Activated naive CD4-positive, alpha-beta T cell treated with Interleukin-2 at 50 U/mL for 16 hours (primary cell): ENCODE measurements at places on chromosomes 12 and 14.

DNA sequence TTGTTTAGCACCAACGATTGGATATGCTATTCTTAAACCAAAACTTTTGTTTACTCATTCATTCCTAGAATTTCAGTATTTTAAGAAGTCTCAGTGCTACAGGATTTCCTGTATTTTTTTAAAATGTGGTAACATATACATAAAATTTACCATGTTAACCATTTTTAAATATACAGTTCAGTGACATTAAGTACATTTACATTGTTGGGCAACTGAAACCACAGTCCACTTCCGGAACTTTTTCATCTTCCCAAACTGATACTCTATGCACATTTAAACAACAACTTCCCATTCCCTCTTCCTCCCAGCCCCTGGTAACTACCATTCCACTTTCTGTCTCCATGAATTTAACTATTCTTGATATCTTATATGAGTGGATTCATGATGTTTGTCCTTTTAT, 30.3 kb downstream of the PDE3A start:
- no peak for DNase-seq

- DNase-seq = no peak
These were observed 3.4 kb upstream of the FBXO34 start for GRCh38 chr14:55267820-55268219.

DNA sequence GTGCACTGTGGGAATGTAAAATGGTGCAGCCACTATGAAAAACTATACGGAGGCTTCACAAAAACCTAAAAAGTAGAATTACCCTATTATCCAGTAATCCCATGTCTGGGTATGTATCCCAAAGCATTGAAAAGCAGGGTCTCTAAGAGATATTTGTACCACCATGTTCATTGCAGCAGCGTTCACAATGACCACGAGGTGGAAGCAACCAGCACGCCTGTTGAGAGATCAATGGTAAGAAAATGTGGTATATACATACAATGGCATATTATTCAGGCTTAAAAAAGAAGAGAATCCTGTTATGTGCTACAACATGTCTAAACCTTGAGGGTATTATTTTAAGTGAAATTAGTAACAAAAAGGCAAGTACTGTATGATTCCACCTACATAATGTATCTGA, 910 bp upstream of the NOPCHAP1 start:
- DNase-seq = no peak

GRCh38 chr12:26251600-26251999, 56.2 kb downstream of the SSPN start:
- no peak for DNase-seq

GRCh38 chr12:10033783-10034545, 3.5 kb downstream of the CLEC9A start:
- DNase-seq = no peak

- DNase-seq = no peak
These were observed 7.0 kb downstream of the AQP6 start for GRCh38 chr12:49979791-49980190.

GRCh38 chr12:56431850-56432249, 17.4 kb downstream of the TIMELESS start:
- no peak for DNase-seq

- no peak for DNase-seq
These were observed 14.6 kb downstream of the VASH1 start for GRCh38 chr14:76775695-76776427.

DNA sequence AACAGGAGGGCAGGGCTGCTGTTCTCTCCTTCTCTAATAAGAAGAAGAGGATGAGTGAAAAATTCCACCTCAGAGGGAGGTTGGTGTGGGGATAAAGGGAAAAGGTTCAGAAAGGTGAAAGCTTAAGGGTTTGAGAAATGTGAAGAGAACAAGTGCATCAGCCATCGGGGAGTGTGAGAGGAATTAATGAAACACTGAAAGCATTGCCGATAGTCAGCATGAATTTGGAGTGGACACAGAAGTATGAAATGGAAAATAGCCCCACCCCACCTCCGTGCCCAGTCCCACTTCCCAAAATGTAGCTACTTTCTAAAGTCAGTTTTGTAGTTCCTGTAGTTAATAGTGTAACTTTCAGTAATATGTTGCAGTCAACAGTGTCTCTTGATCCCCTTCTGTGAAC, 33.4 kb downstream of the DIP2B start:
- no peak for DNase-seq

- DNase-seq = no peak
These were observed 397.1 kb downstream of the NOVA1 start for GRCh38 chr14:26200687-26201086.

DNA sequence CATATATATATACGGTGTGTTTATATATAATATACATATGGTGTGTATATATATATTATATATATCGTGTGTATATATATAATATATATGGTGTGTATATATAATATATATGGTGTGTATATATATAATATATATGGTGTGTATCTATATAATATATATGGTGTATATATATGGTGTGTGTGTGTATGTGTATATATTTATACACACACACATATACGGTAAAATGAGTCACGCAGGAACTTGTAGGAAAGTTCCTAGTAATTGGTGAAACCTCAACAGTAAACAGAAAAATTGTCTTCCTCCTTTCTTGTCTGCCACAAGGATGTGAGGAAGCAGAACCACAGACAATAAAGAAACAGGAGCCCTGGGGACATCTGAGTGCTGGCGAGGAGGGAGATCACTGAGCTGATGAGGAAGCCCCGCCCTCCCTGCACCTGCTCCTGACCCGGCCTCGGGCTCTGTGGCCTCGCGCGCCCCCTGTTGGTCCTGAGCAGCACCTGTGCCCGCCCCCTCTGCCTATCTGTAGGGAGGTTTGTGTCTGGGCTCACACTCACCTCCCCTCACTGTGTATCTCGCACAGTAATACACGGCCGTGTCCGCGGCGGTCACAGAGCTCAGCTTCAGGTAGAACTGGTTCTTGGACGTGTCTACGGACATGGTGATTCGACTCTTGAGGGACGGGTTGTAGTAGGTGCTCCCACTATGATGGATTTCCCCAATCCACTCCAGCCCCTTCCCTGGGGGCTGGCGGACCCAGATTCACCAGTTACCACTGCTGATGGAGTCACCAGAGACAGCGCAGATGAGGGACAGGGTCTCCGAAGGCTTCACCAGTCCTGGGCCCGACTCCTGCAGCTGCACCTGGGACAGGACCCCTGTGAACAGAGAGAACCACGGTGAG, 1079.4 kb downstream of the TMEM121 start:
- peak; percentile 83 for DNase-seq

- peak; percentile 25 for DNase-seq
These were observed 32.4 kb downstream of the AK7 start for GRCh38 chr14:96424109-96424989.

DNA sequence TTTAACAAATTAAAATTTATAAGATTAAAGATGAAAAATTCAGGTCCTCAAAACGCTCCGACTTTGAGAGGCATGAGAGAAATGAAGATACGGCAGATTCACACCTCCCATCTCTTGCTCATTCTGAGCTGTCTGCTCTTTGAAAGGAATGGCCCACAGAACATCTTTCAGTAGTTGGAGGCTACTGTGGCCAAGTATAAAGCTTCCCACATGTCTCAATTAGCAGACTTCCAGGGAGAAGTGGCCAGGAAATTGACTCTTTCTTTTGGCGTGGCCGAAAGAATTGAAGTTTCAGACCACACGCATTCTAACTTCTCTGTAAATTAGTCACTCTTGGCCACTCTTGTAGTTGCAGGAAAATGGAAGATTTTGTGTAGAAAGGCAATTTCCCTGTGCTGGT, 129.2 kb downstream of the DIP2B start:
- no peak for DNase-seq

DNA sequence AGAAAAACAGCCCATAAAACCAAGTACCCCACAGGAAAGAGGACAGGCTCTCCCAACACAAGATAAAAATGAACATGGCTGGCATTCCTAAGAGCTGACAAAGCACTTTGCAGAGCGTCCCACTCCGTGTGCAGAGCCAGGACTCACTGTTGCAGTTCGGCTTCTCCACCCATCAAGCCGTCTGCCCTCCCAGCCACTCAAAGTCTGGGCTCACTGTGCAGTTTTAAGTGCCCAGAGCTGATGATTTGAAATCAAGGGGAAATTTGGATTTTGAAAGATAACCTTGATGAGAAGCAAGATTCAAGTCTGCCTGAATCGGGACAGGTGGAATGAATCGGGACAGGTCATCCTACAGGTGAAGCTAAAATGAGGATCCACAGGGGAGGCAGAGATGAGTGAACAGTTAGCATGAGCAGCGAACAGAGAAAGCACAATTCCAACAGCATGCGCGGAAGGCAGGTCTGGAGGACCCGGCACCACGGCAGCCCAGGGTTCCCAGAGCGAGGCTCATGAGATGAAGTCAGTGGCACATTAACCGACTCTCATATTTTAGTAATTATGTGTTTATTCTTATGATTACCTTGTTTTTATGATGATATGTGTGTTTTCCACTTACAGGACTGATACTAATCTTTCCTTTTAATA, 39.8 kb upstream of the GPR68 start:
- no peak for DNase-seq

GRCh38 chr12:131944601-131945251, 5.0 kb upstream of the EP400 start:
- DNase-seq = no peak

DNA sequence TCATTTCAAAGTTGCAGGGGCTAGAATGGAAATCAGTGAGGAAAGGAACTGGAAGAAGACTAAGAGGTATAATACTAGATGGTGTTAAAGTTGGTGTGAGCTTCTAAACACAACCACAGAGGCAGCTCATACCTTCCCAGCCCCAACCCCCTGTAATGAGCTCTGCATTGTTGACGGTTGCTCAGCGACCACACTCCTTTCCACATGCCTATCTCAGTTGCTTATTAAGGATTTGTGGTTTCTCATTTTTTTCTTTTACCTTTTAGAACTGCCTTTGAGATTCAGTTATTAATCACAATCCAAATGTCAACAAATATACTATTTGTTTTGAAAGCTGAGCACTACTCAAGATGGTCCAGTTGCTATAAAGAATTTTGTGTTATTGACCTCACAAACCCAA, 62.1 kb upstream of the KIF21A start:
- no peak for DNase-seq

DNA sequence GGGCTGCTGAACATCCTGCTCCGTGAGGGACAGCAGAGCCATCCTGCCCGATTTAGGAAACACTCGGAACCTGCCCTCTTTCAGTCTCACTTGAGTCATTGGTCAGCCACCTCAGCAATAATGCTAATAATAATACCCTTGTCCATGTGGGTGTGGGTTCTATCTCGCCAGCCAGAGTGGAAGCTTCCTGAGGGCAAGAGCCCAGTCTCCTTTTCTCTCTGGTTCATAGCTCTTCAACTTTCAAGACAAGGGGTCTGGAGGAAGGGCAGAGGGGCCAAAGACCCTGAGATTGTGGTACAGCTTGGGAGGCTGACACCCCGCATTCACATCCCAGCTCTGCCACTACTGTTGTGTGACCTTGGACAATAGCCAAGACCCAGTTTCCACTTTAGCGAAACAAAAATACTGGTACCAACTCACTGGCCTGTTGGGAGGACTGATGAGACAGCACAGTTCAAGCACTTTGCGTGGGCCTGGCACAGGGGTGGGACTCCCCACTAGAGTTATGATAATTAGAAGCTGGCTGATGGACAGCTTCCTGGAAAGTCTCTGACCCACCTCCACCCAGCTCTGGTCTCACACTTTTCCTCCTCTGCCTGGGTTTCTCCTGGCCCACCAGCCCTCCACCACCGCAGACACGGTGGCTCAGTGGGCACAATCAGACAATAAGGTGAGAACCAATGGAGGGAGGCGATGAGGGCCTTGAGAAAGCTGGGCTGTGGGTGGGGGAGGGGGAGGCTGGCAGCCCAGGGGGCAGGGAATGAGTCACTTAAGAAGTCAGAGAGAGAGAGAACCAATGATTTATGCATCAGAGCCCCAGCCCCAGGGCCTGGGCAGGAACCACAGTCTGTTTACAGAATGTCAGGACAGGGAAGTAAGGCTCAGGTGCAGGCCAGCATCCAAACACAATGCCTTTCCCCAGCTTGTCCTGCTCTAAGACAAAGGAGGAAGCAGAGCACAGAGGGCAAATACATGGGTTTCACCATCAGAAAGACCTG, 9.6 kb downstream of the FAIM2 start:
- no peak for DNase-seq

DNA sequence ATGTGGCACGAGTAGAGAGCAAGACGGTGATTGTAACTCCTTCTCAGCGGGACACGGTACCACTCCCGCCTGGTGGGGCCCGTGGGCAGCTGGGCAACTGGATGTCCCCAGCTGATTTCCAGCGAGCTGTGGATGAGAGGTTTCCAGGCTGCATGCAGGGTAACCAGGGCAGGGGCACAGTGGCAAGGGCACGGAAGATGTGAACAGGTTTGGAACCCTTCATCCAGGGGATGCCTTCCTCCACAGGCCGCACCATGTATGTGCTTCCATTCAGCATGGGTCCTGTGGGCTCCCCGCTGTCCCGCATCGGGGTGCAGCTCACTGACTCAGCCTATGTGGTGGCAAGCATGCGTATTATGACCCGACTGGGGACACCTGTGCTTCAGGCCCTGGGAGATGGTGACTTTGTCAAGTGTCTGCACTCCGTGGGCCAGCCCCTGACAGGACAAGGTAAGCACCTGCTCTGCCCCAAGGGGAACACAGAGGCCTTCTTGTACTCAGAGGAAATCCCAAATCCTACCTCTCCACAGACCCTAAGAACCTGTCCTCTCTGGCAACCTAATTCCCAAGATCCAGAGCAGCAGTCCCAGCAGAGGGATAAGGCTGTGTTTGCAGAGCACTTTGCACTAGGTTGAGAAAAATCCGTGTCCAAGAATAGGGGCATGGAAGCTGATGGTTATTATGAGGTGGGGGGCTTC, 4.3 kb downstream of the PCK2 start:
- DNase-seq = no peak

- DNase-seq = no peak
These were observed 24.7 kb upstream of the GLIPR1 start for GRCh38 chr12:75455839-75456238.

GRCh38 chr14:63273129-63273528, 45.6 kb downstream of the GPHB5 start:
- DNase-seq = no peak

DNA sequence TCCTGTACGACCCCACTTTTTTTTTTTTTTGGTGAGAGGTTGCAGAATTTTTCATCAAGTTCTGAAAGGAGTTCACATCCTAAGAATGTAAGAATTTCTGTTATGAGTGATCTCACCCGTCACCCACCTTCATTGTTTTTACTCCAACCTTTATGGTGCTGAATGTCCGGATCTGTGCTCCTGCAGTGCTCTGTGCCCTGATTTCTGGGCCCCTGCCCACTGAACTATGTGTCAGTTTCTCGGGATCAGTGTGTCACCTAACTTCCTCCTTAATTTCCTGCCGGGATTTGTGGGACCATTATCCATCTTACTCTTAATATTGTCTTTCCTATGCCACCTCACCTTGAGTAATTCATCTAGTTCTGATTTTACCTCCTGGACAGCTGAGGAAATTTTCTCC, 11.6 kb downstream of the RASSF8 start:
- no peak for DNase-seq
